ENCODE measurements at places on chromosomes 4 and X. TPM values are rescaled to one million over a fixed set of nuclear protein-coding genes. Genes with fewer than 3 reads are reported as not detected.

DNA sequence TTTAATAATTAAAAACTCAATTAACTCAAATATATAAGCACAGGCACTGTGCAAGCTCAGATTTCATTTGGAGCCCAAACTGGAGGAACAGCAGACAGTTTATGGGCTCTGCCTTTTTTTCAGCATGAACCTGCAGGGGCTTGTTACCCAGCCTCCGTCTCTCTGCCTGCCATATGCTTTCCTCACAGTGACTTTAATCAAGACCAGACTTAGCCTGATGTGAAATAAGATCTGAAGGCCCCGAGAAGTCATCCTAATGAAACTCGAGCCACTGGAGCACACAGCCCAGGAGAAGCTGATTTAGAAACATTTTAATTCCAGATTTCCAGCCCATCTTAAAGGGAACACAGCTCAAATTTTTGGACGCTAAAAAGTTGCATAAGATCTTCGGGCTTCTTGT lies 55.6 kb downstream of the SPATA18 start:
- peaks cover 9% of the 10 kb centered on the region for H3K27me3 ChIP-seq
- no peak overlapping the region for H3K27ac ChIP-seq
- H3K4me3 ChIP-seq, result no peak overlapping the region
- DNase-seq, result no peak
- no peaks in the 10 kb centered on the region for H3K36me3 ChIP-seq
- no peaks in the 10 kb centered on the region for H3K4me1 ChIP-seq

PABPC4L gene
- not detected for total RNA-seq

HELT gene
- not detected for total RNA-seq

- H3K4me3 ChIP-seq, result no peak overlapping the region
- no peaks in the 10 kb centered on the region for H3K36me3 ChIP-seq
- H3K27me3 ChIP-seq, result no peaks in the 10 kb centered on the region
- DNase-seq, result no peak
Observed at GRCh38 chr4:3261411-3262207, 12.7 kb downstream of the MSANTD1 start.

DNA sequence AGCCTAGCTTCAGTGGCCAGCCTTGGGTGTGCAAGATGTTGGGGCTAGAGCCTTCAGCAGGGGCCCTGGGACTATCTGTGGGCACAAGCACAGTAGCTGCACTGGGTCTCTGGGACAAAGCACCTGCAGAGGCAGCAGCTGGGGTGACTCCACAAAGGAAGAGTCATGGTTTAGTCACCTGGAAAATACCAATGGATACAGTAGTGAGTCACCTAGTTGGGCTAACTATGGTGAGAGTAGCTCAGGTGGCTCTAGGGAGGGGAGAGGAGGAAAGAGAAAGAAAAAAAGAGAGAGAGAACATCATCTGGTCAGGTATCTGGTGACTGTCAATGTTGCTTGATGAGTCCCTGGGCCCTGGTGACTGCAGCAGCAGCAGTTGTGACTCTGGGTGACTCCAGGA lies 72.9 kb upstream of the SPIN4 start:
- no peak for DNase-seq
- H3K27ac ChIP-seq, result no peak overlapping the region
- no peaks in the 10 kb centered on the region for H3K4me1 ChIP-seq
- H3K36me3 ChIP-seq, result peaks cover 3% of the 10 kb centered on the region
- H3K4me3 ChIP-seq, result no peak overlapping the region

OFD1 gene
- total RNA-seq, result 54.7 TPM

GRCh38 chrX:45324941-45325340 lies 124.3 kb upstream of the DIPK2B start:
- H3K36me3 ChIP-seq, result no peaks in the 10 kb centered on the region
- peaks cover 12% of the 10 kb centered on the region for H3K27me3 ChIP-seq
- DNase-seq, result no peak
- H3K27ac ChIP-seq, result no peak overlapping the region

GRCh38 chrX:10177601-10178000 lies 20.8 kb downstream of the CLCN4 start:
- no peak overlapping the region for H3K4me3 ChIP-seq
- no peaks in the 10 kb centered on the region for H3K36me3 ChIP-seq
- peaks cover 33% of the 10 kb centered on the region for H3K27me3 ChIP-seq
- H3K27ac ChIP-seq, result no peak overlapping the region
- H3K4me1 ChIP-seq, result peaks cover 2% of the 10 kb centered on the region

TCEAL6 gene
- not detected for total RNA-seq

- no peak overlapping the region for H3K4me3 ChIP-seq
- peaks cover 31% of the 10 kb centered on the region for H3K27me3 ChIP-seq
- no peaks in the 10 kb centered on the region for H3K36me3 ChIP-seq
- no peak overlapping the region for H3K27ac ChIP-seq
- no peaks in the 10 kb centered on the region for H3K4me1 ChIP-seq
Observed at GRCh38 chr4:165394275-165394674, 15.5 kb downstream of the CPE start.

GRCh38 chr4:123278755-123279154 lies 117.8 kb upstream of the SPRY1 start:
- no peak for DNase-seq
- H3K4me1 ChIP-seq, result no peaks in the 10 kb centered on the region
- H3K27me3 ChIP-seq, result no peaks in the 10 kb centered on the region

CXCL1 gene
- not detected for total RNA-seq

FLNA gene
- 2,536 TPM for total RNA-seq

DNA sequence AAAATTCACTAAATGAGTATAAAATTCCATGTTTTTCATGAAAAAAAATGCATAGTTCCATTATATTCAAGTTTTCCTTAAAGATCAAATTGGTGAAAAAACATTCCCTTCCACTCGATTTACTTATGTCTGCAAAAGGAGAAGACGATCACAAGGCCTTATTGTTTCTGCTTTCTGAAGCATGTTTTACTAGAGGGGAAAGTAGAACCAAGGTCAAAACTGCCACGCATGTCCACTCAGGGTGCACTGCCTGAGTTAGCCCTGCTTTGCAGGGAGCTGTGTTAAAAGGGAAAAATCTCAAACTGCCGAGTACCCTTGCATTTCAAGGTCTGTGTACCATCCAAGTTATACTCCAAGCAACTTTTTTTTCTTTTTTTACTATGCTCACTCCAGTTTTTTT lies 57.2 kb downstream of the TRAPPC11 start:
- no peak for DNase-seq
- no peak overlapping the region for H3K27ac ChIP-seq
- H3K4me1 ChIP-seq, result peaks cover 1% of the 10 kb centered on the region

WDR19 gene
- total RNA-seq, result 14.1 TPM

GRCh38 chrX:136856050-136856449 lies 24.5 kb downstream of the RBMX start:
- no peak overlapping the region for H3K4me3 ChIP-seq
- peak overlapping the region; percentile 73 for H3K27ac ChIP-seq
- no peak for DNase-seq
- peaks cover 17% of the 10 kb centered on the region for H3K4me1 ChIP-seq
- peaks cover 17% of the 10 kb centered on the region for H3K36me3 ChIP-seq

- H3K27me3 ChIP-seq, result no peaks in the 10 kb centered on the region
- no peak overlapping the region for H3K4me3 ChIP-seq
- DNase-seq, result no peak
- H3K4me1 ChIP-seq, result no peaks in the 10 kb centered on the region
- H3K36me3 ChIP-seq, result no peaks in the 10 kb centered on the region
Observed at GRCh38 chr4:96189761-96190160, 349.9 kb downstream of the PDHA2 start.

- peaks cover 37% of the 10 kb centered on the region for H3K4me1 ChIP-seq
- no peak for DNase-seq
- peak overlapping the region; percentile 98 for H3K4me3 ChIP-seq
- peaks cover 2% of the 10 kb centered on the region for H3K36me3 ChIP-seq
Observed at GRCh38 chr4:83013420-83013867, 2.8 kb upstream of the LIN54 start.

- H3K36me3 ChIP-seq, result no peaks in the 10 kb centered on the region
- no peak overlapping the region for H3K27ac ChIP-seq
- no peak overlapping the region for H3K4me3 ChIP-seq
- H3K27me3 ChIP-seq, result no peaks in the 10 kb centered on the region
Observed at GRCh38 chrX:29471829-29472228, 743.5 kb upstream of the MAGEB2 start.

- no peaks in the 10 kb centered on the region for H3K4me1 ChIP-seq
- H3K27me3 ChIP-seq, result peaks cover 63% of the 10 kb centered on the region
- H3K36me3 ChIP-seq, result no peaks in the 10 kb centered on the region
- H3K4me3 ChIP-seq, result no peak overlapping the region
Observed at GRCh38 chr4:78136109-78137081, 79.3 kb downstream of the FRAS1 start.

GRCh38 chr4:52266537-52267137 lies 215.5 kb downstream of the SPATA18 start:
- no peaks in the 10 kb centered on the region for H3K36me3 ChIP-seq
- H3K27me3 ChIP-seq, result no peaks in the 10 kb centered on the region
- no peak overlapping the region for H3K4me3 ChIP-seq
- DNase-seq, result no peak

- H3K4me3 ChIP-seq, result no peak within 1 kb of the TSS
- DNase-seq, result no peak
- peaks cover 3% of the 10 kb centered on the region for H3K4me1 ChIP-seq
- H3K36me3 ChIP-seq, result peaks cover 5% of the 10 kb centered on the region
Observed at GRCh38 chrX:135170877-135171519, at the start of gene CT55. Gene CT55 (minus strand): TSS chrX:135171398. CDS start chrX:135171171, 227 bp downstream.

DNA sequence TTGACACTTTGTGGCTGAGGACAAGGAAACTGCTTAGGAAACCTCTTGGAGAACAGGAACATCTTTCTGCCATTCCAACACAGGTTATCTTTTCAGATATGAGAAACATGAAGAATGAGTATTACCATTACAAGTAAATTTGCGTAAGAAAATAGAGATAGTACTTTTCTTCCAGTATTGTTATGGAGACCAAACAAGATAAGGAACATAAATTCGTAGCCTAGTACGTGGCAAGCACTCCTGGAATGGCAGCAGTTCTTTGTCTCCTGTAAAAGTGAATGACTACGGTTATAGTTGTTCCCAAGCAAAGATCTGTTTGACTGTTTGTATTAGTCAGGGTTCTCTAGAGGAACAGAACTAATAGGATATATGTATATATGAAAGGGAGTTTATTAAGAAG lies 843.1 kb downstream of the STIM2 start:
- H3K4me1 ChIP-seq, result no peaks in the 10 kb centered on the region
- H3K4me3 ChIP-seq, result no peak overlapping the region
- DNase-seq, result no peak
- no peak overlapping the region for H3K27ac ChIP-seq
- no peaks in the 10 kb centered on the region for H3K36me3 ChIP-seq
- no peaks in the 10 kb centered on the region for H3K27me3 ChIP-seq

RENBP gene
- total RNA-seq, result 11.5 TPM

- H3K27ac ChIP-seq, result no peak overlapping the region
- H3K27me3 ChIP-seq, result no peaks in the 10 kb centered on the region
- H3K36me3 ChIP-seq, result no peaks in the 10 kb centered on the region
- DNase-seq, result no peak
Observed at GRCh38 chr4:39913471-39913870, 64.2 kb downstream of the PDS5A start.

NEXMIF gene
- total RNA-seq, result 0.70 TPM

GRCh38 chr4:150117629-150118028 lies 39.4 kb downstream of the DCLK2 start:
- H3K36me3 ChIP-seq, result no peaks in the 10 kb centered on the region
- H3K27me3 ChIP-seq, result peaks cover 4% of the 10 kb centered on the region
- no peak for DNase-seq
- H3K4me3 ChIP-seq, result no peak overlapping the region

DNA sequence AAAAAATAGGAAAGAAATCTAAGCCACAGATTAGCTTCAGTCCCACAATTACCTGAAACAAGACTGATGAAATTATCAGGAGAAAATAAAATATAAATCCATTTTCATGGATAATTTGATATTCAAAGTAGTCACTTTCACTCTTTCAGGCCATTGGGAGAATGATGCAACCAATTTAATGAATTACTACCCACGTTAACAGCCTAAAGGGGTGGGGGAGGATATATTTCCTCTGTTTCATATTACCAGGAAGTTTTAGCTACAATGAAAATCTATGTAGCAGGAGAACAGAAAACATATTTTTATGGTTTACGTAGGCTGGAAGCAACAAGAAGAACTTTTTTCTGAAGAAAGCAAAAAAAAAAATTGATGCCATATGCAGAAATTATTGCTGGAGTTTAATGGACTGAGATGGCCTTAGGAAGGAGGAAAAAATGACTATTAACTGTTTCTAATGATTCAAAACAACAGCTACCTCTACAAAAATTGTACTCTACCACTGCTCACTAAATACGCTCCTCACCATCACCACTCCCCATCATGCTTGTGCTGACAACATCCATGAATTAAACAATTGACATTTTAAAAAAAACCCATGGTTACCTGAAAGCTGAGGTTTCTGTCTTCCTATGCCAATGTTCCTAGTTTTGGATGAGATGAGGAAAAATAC lies 100.9 kb downstream of the CXXC4 start:
- H3K4me1 ChIP-seq, result no peaks in the 10 kb centered on the region
- DNase-seq, result no peak
- no peak overlapping the region for H3K27ac ChIP-seq
- no peaks in the 10 kb centered on the region for H3K36me3 ChIP-seq

- no peak overlapping the region for H3K27ac ChIP-seq
- no peak overlapping the region for H3K4me3 ChIP-seq
Observed at GRCh38 chr4:41177016-41177415, 37.3 kb downstream of the APBB2 start.

LNX1 gene
- total RNA-seq, result not detected

Measured in T-helper 17 cell (primary cell).